ENCODE measurements at places on chromosomes 3 and 15.

DNA sequence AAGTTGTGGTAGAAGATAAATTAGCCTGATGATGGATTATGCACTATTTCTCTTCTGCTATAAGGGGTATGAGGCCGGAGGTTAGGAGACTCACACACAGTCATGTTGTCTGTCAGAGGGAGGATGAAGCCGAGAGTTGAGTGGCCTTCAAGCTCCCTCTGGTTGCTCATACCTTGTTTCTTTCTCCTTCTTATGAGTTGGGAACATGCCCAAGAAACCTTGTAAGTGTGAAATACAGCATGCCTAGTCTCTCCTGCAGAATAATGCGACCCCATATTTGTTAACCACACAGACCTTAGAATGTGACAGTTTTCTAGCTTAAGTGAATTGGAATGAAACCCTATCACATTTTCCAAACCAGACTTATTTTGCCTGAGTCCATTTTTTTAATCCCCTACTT lies 366.7 kb downstream of the PTPRG start:
- DNase-seq: no peak

- no peak for DNase-seq
Observed at GRCh38 chr15:73982222-73982962, 9.7 kb downstream of the STOML1 start.

DNA sequence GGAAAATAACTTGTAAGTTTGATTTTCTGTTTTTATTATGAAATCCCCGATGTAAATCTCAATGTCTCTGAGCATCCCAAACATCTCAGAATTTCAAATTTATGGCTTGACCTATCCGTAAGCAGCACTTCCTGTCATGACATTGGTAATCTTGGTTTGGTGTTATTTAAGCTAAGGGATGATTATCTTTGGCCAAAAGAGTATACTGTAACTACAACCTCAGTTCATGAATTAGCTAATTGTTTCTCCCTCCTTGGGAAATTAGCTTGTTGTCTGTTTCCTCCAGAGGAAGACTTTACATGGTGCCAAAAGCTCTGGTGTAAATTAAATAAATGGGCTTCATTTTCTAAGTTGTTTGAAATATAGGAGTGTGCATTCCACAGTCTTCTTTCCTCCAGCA lies 28.1 kb upstream of the SPRED1 start:
- no peak for DNase-seq

GRCh38 chr15:55108858-55109518 lies 87.8 kb downstream of the RSL24D1 start:
- DNase-seq: no peak

- no peak for DNase-seq
Observed at GRCh38 chr3:108552267-108553159, 36.7 kb downstream of the CIP2A start.

DNA sequence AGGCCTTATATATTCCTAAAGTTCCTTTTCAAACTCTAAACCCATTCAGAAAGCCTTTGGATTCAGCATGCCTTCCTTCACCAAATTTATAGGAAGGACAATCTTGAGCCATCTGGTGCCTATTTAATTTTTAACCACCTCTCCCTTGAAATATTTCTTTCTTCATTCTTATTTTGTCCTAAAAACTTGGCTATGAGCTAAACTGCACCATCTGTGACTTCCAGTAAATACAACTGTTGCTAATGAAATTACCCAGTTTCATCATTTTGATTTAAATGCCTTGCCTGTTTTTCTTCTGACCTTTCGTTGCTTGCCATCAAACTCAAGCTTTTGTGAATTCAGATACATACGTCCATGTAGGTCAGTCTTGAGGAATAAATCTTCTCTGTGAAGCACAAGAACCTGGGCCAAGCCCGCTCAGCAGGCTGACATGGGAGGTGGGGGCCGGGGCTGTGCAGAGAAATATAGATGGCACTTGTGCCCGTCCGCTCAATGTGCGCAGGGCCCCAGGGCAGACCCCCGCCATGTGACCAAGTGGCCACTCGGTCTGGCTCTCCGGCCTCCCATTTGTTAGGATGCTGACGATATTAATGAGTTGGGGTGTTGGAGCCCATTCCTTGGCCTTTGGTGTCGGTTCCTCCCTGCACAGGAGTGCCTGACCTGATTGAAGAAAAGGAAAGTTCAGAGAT lies 335.9 kb downstream of the VPS13C start:
- DNase-seq: no peak

DNA sequence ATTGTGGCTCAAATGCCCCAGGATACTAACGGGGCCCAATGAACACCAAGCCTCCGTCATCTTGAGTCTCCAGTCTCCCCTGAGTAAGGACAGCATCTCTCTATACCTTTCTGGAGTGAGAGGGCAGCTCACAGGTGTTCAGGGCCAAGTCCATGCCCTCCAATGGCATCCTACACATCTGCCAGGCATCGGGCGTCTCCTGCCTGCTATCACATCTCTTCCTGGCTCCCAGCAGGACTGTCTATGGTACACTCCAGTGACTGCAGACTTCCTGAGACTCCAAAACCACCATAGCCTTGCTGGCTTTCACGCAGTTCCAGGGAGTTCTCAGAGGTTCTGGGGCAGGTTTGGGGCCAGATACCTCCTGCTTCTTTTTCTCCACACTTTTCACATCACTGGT lies 28.3 kb downstream of the CX3CR1 start:
- no peak for DNase-seq

DNA sequence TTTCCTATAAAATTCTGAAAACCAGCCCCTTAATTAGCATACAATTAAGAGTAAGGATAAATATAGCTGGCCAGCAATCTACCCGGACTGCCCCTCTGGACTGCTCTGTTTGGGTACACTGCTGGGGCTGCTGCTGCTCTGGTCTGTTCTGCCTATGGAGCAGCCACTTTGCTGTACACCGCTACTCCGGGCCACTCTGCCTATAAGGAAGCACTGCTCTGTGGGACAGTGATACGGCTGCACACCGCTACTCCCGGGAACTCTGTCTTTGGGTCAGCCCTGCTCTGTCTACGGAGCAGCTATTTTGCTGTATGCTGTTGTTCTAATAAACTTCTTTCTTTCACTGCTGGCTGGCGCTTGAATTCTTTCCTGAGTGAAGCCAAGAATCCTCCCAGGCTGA lies 316.5 kb upstream of the PLSCR5 start:
- DNase-seq: no peak

DNA sequence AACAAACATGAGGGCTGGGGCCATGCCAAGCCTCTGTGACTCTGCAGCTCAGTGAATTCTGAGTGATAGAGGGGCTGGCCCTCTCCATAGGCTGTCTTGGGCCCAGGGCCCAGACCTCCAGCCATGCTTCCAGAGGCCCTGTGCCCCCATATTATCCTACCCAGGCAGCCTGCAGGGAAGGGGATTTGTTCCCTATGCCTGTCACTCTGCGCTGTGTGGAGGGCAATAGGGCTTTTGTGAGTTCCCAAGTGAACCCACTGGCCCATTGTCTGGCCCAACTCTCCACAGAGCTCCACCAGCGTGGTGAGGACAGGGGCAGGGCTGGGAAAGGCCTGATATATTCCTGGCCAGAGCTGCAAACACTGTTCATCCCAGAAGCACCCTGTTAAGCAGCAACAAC lies 113.2 kb downstream of the EPHB1 start:
- no peak for DNase-seq

DNA sequence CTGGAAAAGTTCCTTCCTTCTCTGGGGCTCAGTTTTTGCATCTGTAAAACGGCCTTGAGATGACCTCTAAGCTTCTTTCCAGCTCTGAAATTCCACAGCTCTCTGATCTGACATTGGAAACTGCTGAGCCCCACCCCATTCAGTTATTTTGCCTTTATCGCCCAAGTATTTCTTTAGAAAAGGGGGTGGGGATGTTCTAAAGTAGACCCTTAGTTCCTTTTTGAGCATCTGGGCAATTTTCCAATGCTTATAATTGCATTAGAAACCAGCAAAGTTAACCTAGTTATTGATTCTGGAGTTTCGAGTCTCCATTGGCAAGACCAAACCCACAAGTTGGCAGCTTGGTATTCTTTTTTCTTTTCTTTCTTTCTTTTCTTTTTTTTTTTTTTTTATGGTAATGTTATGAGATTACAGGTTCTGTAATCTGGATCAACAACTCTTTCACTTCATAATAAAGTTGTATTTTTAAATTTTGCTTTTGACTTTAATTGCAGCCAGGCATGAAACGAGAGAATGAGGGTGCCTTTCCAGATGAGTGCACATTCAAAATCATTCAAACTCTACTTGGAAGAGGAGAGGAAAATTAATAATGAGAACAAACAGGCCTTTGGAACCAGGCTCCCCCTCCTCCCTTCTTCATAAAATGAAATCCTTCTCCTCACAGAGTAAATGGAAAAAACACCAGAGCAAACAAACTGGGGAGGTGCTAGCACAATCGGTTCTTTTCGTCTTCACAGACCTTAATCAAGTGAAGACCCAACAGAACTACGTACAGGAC lies 76.8 kb upstream of the LRIG1 start:
- no peak for DNase-seq

GRCh38 chr15:43968551-43968950 lies 141.7 kb downstream of the WDR76 start:
- DNase-seq: no peak

DNA sequence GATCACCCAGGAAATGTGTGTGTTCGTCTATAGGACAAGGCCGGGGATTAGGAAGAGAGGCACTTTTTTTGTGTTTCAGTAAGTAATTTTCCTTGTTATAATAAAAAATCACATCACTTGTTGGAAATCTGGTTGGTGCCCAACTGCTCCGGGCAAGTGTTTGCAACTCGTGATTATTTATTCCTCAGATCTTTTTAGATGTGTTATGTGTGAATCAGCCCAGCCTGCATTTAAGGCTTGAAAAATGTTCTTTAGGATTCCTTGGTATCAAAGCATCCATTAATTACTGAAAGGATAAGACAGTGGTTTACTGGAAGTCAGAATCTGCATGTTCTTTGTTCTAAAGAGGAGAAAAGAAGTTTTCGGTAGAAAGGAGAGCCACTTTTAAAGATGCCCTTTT lies 345.6 kb downstream of the FEZF2 start:
- DNase-seq: no peak

DNA sequence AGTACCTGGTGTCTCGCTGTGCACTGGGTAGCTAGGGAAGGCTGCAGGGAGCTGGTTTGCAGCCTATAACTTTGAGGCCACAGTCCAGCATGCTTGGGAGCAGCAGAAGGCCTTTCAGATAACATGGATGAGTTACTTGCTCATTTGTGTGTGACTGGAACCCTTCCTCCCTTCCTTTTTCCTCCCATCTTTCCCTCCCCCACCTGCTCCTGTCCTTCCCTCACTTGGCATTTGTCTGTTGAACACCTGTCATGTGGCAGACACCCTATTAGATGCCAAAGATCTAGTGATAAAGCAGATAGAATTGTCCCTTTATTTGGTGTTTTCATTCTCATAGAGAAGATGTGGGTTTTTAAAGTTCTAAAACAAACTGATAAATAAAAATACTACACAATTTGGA lies 71.6 kb downstream of the LRTM1 start:
- no peak for DNase-seq

GRCh38 chr3:136937175-136937574 lies 20.6 kb upstream of the IL20RB start:
- DNase-seq: no peak

DNA sequence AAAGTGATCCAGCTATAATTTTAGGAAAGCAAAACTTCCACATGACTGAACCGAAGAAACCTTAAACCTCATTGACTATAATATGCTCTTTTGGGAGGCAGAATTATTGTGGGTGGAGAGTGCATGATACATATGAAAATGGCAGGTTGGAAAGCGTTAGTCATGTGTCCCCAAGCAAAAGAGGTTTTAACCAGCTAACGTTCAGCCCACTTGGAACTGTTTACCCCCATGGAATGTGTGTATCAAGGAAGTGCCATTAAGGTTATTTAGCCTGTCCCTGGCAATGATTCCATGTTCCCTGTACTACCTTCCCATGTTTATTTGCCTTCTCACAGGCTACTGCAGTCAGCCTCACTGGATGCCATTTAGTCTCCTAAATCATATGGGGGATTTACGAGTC lies 44.1 kb upstream of the LRRC58 start:
- no peak for DNase-seq

DNA sequence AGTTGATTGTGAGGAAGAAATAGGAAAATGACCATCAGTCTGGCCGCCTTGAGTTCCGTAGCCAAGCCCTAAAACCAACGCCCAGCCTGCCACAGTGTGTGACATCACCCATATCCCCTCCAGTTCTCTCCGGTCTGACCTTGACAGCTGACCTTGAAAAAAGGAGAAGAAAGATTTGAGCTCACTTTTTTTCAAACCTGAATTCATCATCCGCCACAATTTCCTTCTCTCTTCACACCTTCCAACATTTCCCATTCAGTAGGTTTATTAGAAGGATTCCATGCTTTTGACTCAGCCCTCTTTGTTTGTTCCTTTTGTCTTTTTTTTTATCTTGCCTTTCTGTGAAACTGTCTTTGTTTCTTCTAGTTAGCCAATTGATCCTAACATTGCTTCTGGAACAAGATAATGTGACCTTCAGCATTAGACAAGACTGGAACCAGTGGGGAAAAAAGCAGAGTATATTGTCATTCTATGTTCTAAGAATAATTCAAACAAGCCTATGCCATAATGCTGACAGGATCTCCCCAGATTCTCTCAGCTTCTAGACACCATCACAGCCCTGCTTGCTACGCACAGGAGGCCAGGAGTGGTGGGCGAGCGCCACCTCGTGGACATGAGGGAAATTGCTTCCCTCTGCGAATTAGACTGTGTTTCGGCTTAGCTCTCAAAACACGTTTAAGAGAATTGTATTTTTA lies 283.1 kb downstream of the FGF12 start:
- no peak for DNase-seq

DNA sequence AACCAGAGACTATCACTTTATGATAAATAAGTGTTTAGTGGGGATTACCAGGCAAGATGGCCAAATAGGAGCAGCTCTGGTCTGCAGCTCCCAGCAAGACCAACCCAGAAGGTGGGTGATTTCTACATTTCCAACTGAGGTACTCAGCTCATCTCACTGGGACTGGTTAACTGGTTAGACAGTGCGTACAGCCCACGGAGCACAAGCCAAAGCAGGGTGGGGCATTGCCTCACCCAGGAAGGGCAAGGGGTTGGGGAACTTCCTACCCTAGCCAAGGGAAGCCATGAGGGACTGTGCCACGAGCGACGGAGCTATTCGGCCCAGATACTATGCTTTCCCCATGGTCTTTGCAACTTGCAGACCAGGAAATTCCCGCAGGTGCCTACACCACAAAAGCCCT lies 171.0 kb downstream of the CTNNB1 start:
- no peak for DNase-seq

DNA sequence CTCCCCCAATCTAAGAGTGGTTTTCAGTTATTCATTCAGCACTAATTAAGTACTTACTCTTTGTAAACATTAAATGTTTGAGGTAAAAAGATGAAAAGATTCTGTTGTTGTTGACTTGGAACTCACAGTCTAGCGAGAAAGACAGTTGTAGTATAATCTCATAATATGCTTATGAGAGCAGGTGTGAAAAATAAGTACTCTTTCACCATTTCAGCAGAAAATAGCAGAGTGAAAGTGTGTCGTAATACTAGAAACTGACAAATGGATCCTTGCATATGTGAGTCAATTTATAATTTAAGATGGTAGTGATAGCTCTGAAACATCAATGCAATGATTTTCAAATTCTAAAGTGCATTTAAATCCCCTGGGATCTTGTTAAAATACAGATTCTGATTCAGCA lies 618.8 kb upstream of the CCDC54 start:
- DNase-seq: no peak

GRCh38 chr3:178562947-178563232 lies 26.7 kb downstream of the KCNMB2 start:
- no peak for DNase-seq

- peak; percentile 35 for DNase-seq
Observed at GRCh38 chr3:40191850-40192448, 117.6 kb upstream of the EIF1B start.

GRCh38 chr15:89244574-89244903 lies 760 bp downstream of the FANCI start:
- no peak for DNase-seq
